ENCODE measurements at places on chromosomes 2 and 18.

- no peak for DNase-seq
Observed at GRCh38 chr2:232219496-232219870, 159.1 kb upstream of the ALPP start.

- no peak for DNase-seq
Observed at GRCh38 chr2:162072181-162072702, 1.8 kb downstream of the DPP4 start.

DNA sequence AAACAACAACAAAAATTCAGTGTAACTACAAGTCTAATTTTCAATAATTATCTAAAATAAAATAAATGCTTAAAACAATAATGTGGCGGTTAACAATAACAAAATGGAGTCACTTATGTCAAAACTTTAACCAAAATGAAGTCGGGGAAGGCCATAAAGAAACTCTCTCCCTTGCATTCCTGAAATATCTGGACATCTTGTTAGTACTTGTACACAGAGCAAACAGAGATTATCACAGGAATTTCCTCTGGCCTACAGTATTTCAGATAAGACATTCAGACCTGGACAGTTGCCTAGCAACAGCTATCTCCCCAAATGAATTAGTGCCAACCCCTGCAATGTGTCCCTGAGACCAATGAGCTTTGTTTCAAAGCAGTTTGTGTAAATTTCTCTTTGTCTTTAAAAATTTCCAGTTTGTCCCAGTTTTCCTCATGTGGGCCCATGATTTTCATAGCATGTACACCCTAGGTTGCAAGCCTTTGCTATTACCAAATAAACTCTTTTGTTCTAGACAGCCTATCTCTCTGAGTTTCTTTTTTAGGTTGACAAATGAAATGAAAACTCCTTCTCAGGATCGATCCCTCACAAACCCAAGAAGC is 68.6 kb downstream of the EXOC6B start:
- no peak for DNase-seq

DNA sequence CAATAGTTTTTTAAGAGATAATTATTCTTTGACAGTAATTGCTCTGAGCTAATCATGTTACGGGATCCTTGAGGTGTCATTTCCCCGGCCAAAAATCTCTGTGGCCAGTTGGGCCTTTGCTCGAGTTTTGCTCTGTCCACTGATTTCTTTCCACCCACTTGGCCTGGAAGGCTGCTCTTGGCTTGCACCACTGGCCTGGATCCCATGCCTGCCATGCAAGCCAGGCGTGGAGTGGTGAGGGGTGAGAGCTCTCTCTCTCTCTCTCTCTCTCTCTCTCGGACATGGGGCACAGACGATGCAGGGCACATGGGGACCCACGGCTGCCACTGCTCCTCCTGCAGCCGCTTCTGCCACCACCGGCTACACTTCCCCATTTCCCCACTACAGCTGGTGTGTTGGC is 853.0 kb upstream of the GCFC2 start:
- DNase-seq, result no peak

DNA sequence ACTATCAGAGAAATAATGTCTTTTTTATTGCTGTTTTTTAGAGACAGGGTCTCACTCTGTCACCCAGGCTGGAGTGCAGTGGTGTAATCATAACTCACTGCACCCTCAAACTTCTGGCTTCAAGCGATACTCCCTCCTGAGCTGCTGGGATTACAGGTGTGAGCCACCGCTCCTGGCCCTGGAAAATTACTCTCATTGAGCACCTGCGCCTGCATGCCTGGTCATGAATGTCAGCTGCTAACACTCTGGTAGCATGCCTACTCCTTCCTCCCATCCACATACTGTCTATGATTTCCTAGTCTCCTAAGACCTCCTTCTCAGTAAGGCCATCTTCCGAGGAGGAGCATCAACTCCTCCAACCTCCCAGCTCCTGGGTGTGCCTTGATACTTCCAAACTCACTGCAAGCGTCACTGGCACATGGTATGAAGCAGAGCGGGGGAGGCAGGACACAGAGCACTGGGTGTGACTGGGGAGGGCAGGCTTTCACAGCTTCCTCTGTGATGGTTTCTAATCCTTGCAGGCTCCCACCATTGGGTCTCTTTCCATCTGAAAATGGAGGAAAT is 1.6 kb upstream of the MAP2 start:
- no peak for DNase-seq

- no peak for DNase-seq
Observed at GRCh38 chr2:15755528-15755927, 163.9 kb downstream of the DDX1 start.

Data from left forelimb (tissue), 1 donor.